ENCODE measurements at places on chromosomes 4 and X.

DNA sequence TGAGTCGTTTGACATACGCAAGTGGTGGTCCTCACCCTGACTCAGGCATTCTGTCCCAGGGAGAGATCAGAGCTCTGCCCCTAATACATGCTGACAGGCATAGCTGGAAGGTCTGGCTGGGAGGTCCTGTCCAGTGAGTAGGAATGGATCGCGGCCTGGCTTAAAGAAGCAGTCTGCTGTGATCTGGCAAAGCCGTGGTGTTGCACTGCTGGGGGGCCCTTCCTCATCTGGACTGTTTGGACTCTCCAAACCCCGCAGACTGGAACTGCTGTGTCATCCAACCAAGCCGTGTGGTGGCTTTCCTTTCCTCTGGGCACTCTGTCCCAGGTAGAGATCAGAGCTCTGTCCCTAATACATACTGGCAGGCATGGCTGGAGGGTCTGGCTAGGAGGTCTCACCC is 64.3 kb upstream of the MAGEB16 start:
- no peak for DNase-seq

DNA sequence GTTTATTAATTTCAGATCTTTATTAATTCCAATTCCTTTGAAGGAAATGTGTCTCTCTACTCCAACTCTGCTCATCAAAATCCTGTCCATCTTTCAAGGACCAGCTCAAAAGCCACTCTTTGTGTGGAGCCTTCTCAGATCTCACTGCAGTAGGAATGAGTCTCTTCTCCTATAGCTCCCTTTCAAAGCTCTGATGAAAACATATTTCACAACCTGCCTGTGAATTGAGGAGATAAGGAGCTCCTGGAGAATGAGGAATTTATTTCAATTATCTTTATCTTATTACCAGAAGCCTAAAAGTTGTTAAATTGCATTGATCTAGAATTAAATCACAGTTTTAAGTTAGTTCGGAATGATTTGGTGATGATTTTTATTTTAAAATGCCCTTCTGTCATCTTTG is 92.6 kb upstream of the TRPC3 start:
- no peak for DNase-seq

DNA sequence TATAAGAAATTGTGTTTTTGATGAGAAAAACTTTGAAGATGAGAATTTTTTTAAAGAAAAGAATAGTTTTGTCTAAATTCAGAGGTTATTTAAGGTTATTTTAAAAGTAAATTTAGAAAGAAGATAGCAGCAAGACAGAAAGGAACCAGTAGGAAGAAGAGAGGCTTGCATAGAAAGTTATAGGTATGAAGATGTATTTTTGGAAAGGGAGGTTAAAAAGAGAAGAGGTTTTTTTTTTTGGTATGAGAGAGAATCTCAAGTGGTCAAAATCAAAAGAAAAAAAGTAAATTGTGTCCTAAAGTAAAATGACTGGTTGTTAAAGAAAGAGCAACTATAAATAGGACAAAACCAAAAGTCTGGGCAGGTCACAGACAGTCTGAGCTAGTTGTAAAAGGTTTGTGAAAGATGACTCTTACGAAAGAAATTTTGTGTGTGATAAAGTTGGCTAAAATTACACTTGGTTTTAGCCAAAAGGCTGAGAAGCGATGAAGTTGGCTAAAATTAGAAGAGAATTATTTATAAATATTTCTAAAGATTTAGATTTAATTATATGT is 16.4 kb upstream of the EIF4E start:
- DNase-seq: no peak

- DNase-seq: no peak
Observed at GRCh38 chrX:123169247-123169901, 14.7 kb upstream of the GRIA3 start.

DNA sequence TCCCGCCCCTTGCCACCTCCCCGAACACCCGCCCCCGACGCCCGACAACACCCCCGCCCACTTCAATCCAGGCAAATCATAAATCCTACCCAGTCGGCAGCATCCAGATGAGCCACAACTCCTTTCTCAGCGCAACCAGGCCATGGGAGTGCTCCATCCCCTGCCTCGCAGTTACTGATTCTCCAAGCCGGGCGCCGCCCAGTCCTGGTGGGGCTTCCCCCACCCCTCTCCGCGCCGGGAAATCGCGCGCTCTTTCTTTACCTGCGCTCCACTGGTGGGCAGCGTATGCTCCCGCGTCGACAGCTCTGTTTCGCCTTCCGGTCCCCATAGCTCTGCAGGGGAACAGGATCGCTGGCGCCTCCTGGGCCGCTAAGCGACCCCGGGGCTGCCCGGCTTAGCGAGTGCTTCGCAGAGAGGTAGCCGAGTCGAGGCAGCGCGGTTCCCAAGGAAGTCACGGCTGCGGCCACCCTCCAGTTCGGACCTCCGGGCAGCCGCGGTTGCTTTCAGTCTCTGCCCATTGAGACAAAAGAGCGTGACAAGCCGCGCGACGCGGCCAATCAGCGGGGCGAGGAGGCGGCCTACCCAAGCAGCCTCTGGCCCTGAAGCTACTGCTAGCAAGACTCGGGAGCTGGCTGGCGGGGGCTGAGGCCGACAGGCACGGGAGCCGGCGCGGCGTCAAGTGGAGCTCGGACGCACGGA is 43.7 kb upstream of the TMSB15B start:
- DNase-seq: peak; percentile 64

DNA sequence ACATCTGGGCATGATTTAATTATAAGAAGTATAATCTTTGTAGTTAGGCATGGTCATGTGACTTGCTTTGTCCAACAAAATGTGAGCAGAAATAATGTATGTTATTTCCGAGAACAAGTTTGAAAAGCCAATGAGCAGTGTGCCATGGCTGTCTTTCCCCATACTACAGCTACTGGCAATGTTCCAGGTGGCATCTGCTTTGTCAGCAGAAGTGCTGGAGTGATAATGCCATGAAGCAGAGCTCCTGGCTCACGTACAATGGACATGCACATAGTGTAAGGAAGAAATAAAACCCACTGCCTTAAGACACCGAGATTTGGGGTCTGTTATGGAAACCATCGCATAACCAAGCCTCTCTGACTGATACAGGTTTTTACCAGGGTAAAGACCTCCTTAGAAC is 212.6 kb upstream of the RASGEF1B start:
- no peak for DNase-seq

GRCh38 chr4:56959100-56959499 is 18.3 kb downstream of the NOA1 start:
- DNase-seq: no peak

DNA sequence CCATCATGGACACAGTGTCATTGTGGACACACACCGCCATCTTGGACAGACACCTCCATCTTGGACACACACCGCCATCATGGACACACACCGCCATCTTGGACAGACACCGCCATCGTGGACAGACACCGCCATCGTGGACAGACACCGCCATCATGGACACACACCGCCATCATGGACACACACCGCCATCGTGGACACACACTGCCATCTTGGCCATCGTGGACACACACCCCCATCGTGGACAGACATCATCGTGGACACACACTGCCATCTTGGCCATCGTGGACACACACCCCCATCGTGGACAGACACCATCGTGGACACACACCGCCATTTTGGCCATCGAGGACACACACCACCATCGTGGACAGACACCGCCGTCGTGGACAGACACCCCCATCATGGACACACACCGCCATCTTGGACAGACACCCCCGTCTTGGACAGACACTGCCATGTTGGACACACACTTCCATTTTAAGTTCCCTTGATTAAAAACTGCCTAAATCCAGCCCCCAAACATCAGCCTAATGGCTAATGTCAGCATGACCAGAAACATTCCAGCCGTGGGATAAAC is 9.1 kb downstream of the ASMTL start:
- no peak for DNase-seq

- DNase-seq: no peak
Observed at GRCh38 chr4:137559801-137560200, 27.5 kb upstream of the PCDH18 start.

DNA sequence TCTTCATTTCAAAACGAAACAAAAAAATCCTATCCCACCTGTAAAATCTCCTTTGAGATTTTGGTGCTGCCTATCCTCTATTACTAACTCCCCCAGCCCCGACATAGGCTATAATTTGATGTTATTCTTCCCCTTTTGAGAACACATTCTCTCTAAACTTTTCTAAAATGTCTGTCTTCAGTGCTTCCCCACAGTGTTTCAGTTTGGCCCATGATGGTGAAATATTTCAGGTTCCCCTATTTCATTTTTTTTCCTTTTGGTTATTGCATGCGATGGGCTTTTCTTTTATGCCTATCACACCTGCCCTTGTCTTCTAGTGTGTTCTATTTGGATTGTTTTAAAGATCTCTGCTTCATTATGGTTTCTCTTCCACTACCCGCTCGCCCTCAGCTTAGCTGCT is 14.7 kb downstream of the BCORL1 start:
- DNase-seq: no peak

- no peak for DNase-seq
Observed at GRCh38 chr4:32140636-32141035, 1420.5 kb downstream of the PCDH7 start.

GRCh38 chr4:187550256-187550950 is 445.2 kb upstream of the ZFP42 start:
- no peak for DNase-seq

DNA sequence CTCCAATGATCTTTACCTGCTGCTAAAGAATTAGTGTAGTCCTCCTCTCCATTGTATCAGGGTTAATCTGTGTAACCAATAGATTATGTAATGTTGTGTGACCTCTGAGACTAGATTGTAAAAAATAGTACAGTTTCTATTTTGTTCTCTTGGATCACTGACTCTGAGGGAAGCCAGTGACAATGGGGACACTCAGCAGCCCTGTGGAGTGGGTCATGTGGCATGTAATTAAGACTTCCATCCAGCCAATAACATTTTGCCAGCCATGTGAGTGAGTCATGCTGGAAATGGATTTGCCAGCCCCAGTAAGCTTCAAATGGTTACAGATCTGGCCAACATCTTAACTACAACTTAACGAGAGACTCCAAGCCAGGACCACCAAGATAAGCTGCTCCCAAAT is 332.3 kb downstream of the PTTG2 start:
- no peak for DNase-seq

DNA sequence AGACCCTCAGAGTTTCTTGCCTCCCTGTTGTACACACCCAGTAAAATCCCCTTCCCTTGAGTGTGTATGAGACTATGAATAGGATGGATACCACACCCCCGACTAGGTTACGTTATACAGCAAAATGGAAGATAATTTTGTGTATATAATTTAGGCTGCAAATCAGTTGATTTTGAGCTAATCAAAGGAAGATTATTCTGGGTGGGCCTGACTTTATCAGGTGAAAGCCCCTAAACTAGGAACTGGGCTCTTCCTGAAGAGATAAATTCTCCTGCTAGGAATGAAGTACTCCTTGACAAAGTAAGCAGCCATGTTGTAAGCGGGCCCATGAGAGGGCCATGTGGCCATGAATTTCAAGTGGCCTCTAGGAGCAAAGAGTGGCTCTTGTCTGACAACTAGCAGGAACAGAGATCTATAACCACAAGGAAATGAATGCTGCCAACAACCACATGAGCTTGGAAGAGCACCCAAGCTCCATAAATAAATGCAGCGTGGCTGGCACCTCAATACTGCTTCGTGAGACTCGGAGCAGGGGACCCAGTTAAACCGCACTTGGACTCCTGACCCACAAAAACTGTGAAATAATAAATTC is 646.4 kb downstream of the IL1RAPL1 start:
- DNase-seq: no peak

GRCh38 chr4:144653781-144654545 is 8.0 kb downstream of the HHIP start:
- DNase-seq: no peak

GRCh38 chr4:2332201-2332975 is 70.5 kb upstream of the MXD4 start:
- DNase-seq: no peak

GRCh38 chrX:13816643-13817627 is at the start of gene GPM6B:
GPM6B (minus strand) TSS chrX:13817093; CDS start chrX:13816904, 189 bp downstream.
- no peak for DNase-seq

GRCh38 chrX:141989815-141990214 is 86.1 kb downstream of the MAGEC1 start:
- DNase-seq: no peak

DNA sequence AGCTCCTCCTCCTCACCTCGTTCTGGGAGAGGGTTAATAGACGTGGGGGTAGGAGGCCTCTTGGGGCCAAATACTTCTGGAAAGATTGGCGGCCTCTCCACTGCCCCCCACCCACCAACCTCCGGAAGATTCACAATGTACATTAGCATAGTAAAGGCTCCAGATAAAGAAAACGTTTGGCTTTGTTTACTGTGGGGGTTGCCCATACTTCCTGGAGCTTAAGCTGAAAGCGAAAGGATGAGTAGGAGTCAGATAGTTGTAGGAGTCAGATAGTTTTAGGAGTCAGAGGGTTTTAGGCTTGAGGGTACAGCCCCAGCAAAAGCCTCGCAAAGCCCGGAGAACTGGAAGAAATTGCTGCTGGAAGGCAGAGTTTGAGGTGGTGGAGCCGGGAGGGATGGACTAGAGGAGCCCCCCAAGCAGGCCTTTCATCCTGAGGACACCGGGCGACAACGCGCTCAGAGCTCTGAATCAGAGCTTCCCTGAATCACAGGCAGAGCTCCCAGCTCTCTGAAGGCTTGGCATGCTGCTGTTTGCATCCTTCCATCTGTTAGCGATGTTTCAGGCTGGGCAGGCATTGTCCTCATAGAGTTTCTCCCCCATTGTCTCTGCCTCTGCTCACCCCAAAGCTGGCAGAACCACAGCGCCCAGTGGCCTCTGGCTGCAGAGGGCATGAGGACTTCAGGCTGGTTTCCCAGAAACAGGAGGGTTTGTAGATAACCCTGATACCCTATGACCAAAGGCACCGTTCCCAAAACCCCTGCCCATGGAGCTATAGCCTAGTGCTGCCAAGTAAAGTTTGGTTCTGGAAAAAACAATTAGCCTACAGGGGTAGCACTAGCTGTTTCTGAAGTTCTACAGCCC is 280.7 kb downstream of the BCOR start:
- DNase-seq: no peak

DNA sequence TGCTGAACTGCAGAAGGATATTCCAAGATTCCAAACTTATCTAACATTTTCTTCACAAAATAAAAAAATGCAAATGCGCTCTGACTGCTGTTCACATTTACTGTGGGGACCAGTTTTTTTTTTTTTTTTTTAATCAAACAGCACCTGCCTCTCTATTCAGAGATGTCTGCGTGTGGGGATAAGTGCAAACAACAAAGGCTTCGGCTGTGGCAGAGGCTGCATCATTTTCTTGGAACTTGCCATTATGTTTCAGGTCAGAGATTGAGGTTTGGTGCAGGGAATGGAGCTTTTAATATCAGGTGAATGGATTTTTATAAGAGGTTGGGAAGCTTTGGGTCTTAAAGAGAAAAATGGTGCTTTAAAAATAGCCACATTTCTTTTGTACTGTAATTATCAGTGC is 78.2 kb upstream of the TET2 start:
- DNase-seq: no peak

DNA sequence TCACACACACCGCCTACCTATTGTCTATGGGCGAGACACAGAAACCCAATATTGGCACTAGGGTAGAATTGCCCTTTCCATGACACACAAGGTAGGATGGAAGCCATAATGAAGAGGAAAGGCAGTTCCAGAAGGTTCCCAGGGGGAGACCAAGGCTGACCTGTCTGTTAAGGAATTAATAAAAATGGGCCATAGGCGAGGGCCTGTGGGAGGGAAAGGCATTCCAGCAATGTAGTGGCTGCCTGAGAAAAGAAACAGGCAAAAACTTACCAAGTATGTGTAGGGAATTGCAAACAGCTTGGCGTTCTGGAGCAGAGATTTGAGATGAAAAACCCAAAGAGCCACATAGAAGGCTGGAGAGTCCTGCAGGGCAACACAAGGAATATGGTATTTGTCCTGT is 19.1 kb downstream of the MAGED2 start:
- DNase-seq: no peak

- DNase-seq: no peak
Observed at GRCh38 chrX:10582945-10583344, 37.4 kb downstream of the MID1 start.

Measured in CD4-positive, alpha-beta T cell treated with Interferon alpha-2 for 1 hour (primary cell).